ENCODE measurements at places on chromosomes 2 and 18.

- no peak for DNase-seq
These were observed 79.1 kb upstream of the GRB14 start for GRCh38 chr2:164700390-164700789.

DNA sequence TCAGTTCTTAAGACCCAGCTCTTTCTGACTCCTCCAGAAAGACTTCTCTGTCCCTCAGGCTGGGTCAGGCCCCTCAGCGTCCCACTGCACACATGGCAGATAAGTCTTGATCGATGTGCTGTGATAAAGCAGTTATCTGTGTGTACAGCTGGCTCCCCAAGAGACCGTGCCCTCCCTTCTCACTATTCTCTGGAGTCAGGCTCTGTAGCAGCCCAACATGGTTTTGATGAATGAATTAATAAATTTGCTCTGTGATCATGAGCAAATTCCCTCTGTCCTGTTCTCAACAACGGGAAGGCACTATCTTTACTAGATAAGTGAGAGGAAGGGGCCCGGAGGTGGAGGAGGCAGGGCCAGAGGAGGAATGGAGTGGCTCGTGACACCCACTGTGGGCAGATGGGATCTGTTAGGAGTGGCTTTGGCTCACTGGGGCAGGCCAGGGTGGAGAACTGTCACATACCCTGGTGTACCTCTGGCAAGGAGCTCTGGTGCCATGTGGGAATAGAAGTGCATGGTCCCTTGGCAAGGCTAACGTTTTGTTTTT lies 48.3 kb downstream of the ZFP36L2 start:
- no peak for DNase-seq

GRCh38 chr2:124066776-124067175 lies 41.7 kb downstream of the CNTNAP5 start:
- no peak for DNase-seq

- DNase-seq = peak; percentile 7
These were observed 45.8 kb downstream of the WDR7 start for GRCh38 chr18:56696966-56697365.

DNA sequence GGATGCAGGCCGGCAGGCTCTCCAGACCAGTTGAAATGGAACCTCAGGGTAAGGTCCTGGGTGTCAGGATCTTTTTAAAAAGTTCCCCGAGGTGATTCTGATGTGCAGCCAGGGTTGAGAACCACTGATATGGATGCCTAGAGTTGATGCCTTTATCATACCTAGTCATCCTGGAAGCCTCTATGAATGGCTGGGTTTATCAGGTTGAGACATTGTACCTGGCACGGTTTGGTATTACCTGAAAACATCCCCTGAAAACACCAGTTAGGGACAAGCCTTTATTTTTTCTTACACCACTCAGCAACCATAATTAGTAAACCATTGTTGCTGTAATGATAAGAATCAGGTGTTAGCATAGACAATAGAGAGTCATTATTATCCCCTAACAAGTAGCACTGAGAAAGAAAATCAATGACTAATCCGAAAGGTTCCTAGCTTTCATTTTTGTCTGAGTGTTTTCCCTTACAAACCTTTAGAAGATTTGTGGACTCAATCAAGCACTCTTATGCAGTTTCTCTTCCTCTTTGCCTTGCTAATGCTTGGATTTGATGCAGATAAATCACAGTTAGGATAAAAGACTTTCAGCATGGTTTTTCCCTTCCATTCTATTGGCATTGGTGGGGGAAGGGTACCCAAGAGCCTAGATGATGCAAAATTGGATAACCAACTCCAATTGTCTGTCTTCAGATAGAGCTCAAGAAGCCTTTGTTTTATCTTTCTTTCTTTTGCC lies 116.5 kb upstream of the LYPD6 start:
- DNase-seq = no peak

- peak; percentile 99 for DNase-seq
These were observed 218.4 kb upstream of the HS6ST1 start for GRCh38 chr2:128536925-128537620.

- no peak for DNase-seq
These were observed 96.0 kb upstream of the NFATC1 start for GRCh38 chr18:79299711-79300110.

GRCh38 chr18:11750581-11751310 lies 61.7 kb downstream of the GNAL start:
- DNase-seq = no peak

All from brain microvascular endothelial cell (primary cell).